ENCODE measurements at places on chromosomes 5 and 9.

- no peak for DNase-seq
These were observed 99.8 kb downstream of the RALGPS1 start for GRCh38 chr9:127014216-127014909.

DNA sequence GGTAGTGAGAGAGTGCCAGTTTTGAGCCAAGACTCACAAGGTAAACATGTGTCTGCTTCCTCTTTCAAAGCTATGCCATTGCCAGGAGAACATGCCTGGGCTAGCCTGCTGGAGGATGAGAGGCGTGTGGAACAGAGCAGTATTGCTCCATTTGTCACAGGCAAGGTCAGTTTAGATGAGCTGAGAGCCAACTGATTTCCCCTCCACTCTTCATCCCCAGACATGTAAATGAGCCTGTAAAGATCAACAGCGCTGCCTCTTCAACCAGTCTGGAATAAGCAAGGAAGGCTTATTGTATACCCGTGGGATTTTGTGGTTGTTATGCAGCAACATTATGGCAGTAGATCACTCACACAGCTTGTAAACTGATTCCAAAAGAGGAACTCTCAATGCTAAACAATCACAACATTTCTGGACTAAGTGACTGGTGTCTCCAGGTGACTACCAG, 8.2 kb upstream of the GDNF start:
- DNase-seq = no peak

DNA sequence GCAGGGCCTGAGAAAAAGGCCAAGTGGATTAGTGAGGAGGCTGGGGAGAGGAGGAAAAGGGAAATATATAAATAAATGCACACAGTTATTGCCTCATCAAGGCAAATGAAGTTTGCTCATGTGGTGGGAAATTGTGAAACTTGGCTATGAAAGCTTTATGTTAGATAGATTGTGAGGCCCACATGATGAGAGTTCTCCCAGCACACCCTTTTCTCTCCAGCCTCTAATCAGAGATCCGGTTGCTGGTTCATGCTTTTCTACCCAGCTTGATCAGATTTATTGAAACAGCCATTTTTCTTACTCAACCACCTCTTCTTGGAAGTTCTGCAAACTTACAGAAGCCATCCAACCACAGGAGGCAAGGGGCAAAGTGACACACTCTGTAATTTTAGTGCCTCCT, 125.8 kb upstream of the KLF4 start:
- no peak for DNase-seq

DNA sequence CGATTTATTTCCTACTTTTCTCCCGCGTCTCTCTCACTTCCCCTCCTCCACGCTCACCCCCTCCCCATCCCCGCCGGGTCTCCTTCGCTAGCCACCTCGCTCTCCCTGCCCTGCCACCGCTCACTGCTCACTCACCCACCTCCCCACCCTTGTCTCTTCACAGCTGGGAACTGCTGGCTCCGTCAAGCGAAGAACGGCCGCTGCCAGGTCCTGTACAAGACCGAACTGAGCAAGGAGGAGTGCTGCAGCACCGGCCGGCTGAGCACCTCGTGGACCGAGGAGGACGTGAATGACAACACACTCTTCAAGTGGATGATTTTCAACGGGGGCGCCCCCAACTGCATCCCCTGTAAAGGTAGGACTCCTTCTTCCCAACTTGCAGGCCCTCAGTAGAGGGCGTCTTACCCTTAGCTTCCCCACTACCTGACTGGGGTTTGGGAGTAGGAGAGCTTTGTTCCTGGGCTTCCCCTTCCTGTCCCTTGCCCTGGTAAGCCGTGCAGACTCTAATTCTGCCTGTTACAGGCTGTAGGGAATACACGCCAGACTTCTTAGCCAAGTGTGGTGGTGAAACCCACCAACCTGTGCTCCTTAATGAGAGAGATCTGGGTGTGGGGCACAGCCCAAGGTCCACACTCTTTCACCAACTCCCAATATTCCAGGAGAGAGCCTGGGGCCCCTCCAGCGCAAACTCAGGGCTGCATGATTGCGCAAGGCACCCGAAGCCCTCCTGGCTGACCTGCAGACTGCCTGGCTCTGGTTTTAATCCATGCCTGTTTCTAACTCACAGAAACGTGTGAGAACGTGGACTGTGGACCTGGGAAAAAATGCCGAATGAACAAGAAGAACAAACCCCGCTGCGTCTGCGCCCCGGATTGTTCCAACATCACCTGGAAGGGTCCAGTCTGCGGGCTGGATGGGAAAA, 2.5 kb downstream of the FST start:
- no peak for DNase-seq

GRCh38 chr5:14665101-14665822, 744 bp downstream of the OTULIN start:
- DNase-seq = no peak

GRCh38 chr9:73761905-73762304, 610.2 kb downstream of the ANXA1 start:
- no peak for DNase-seq

DNA sequence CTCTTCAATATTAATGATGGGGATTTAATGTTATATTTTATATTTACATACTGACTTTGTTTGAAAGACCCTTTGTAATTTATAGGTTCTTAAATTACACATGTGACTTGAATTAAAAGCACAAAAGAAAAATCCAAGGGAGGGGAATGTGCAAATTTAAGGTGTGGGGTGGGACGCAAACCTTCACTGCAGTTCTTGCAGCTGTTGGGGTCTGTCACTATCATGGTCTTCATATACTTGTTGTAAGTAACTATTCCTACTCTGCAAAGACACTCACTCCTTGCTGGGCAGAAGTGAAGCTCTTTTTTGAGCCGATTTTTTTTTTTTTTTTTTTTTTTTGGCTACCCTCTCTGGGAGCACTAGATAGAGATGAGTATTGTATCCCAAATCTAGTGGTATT, 505.3 kb downstream of the ARHGEF28 start:
- no peak for DNase-seq

DNA sequence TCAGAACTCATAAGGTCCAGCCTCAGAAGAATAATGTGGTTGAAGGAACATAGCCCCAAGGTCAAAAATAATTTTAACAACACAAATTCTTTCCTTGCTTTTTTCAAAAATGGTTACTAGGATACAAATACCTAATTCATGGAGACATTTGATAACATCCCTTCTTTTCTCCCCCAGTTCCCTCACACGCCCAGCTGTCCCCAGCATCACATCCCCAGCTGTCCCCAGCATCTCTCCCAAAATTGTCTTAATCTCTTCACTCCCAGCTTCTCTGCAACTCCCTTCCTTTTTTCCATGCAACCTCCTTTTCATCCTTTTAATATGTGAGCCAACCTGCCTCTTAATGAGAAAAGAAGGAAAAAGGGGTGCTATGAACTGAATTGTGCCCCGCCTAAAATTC, 77.8 kb downstream of the FSTL4 start:
- no peak for DNase-seq

- no peak for DNase-seq
These were observed 334.6 kb downstream of the MED10 start for GRCh38 chr5:6043491-6044310.

- DNase-seq = no peak
These were observed 141.0 kb downstream of the AGTPBP1 start for GRCh38 chr9:85600675-85601263.

DNA sequence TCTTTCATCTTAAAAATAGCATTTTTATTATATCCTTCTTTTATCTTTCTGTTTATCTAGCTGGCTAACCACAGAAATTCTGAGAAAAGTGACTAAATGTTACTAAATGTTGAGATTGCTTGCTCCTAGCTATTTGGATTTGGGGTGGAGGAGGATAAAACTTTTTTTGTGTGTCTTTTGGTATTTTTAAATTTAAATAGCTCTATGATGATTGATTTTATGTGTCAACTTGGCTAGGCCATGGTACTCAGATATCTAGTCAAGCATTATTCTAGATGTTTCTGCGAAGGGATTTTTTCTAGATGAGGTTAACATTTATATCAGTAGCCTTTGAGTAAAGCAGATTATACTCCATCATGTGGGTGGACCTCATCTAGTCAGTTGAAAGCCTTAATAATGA, 75.0 kb downstream of the GCNT1 start:
- DNase-seq = no peak

DNA sequence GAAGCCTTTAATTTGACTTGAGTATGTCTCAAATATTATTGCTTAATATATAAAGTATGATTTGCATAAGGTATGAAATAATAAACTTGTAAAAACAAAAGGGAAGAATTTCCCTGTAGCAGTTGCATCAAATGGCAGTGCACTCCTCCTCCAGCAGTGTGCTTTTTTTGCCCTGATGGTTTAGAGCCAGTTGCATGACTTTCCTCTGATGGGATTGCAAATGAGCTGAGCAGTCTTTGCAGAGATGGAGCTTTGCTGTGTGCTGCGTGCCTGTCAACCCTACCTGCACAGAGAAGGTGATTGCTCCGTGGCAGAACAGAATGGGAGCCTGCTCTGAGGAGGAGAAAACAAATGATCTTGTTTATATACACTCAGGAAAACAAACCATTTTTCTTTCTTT, 22.7 kb upstream of the CATSPER3 start:
- no peak for DNase-seq

DNA sequence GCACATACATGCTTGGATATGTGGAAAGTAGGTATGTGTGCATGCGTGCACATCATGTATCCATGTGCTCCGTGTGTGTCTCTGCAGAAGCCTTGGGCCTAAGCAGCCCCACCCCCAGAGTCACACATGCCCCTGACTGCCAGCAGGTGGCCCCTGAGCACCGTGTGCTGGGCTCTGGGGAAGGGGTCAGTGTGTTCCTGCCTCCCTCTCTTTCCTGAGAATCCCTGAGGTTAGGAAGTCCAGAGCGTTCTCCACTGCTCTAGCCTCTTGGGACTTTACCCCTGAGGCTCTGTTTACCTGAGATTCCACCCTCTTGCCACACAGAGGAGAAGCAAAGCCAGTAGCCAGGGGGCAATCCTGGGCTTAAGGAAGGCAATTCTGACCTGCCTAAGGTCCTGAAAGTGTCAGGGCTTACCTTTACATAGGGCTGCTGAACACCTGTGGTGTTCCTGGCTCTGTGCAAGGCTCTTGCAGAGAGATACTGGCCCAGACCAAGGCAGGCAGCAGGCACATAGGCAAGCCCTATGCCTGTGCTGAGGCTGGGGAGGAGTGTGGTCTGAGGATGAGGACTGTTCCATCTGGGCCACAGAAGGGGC, 207.3 kb downstream of the TMEM38B start:
- no peak for DNase-seq

DNA sequence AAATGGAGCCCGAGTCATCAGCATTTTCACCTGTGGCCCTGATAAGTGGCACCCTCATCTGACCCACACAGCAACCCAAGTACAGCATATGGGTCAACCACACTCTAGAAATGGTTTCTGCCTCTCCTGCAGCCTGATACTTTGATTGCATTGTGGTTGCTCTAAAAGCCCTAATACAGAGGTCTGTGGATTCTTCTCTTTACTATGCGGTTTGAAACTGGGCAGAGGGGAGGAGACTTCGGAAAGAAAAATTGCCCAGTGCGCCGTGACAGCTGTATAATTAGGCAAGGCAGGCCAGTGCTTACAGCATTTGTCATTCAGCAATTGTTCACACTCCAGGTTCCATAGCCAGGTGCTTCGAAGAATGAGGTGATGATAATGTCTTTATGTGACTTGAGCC, 361.0 kb downstream of the NFIB start:
- DNase-seq = no peak

GRCh38 chr5:153641183-153641688, 150.8 kb downstream of the GRIA1 start:
- DNase-seq = no peak

- DNase-seq = no peak
These were observed 631.3 kb upstream of the SEMA6A start for GRCh38 chr5:117205894-117206293.

DNA sequence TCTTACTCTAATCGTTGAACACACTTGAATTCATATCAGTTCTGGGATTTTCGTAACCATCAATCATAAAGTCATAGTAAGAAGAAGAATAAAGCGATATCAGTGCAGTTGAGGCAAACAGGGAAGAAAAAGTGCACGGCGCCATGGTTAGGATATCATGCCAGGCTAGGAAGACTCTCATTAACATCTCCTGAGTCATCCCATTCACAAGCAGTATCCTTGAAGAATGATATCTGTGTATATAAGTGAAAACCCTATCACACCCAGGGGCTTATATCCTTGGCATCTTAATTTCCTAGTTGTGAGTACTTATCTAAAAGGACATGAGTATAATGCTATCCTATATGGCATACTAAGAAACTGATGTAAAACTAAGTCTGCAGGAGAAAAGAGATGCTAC, 38.6 kb downstream of the NFIB start:
- DNase-seq = no peak

GRCh38 chr9:137607141-137607857, 1.8 kb downstream of the ARRDC1 start:
- DNase-seq = no peak

DNA sequence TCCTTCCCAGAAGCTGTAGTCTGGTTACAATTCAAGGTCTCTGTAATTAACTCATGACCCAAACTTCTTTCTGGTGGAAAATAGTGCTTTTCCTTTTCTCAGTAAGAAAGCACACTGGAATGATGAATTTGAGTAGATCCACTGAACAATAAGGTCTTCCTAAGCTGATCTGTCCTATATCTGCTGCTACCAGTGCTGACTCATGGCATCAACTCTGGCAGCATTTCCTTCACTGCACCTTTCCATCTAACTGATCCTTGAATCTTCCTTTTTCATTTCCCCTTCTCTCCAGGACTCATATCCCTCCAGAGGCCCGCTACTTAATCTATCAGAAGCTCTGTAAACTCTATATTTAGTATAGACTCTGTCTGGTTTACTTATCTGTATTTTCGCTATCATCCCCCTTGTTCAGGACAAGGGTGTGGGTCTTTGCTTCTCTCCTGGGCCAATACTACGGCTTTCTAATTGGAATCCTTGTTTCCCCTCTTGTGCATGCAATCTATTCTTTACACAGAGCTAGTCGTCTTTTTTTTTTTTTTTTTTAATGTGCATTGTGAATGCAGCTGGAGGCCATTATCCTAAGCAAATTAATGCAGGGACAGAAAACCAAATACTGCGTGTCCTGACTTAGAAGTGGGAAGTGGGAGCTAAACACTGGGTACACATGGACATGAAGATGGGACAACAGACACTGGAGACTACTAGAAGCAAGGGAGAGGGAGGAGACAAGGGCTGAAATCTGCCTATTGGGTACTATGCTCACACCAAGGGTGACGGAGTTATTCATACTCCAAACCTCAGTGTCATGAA, 192.2 kb upstream of the RPS23 start:
- no peak for DNase-seq

- no peak for DNase-seq
These were observed 124.5 kb upstream of the NFIB start for GRCh38 chr9:14438232-14439021.

- no peak for DNase-seq
These were observed 21.8 kb upstream of the CPEB4 start for GRCh38 chr5:173866243-173866857.

DNA sequence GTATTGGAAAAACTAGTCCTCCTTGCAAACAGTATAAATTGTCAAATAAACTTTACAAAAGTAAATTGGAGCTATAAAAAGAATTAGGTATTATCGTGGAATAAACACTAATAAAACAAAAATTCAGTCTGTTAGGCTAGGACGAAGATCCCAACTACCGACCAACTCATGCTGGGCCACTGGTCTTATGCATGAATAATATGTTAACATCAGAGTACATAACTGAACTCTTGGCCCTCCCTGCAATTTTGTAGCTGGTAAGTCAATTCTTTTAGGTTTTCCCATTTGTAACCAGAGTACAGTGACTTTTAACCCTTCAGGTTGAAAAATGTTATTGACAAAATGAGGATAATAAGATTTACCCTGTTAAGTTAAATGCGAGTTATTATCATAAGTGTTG, 428.7 kb downstream of the BNC2 start:
- no peak for DNase-seq

- no peak for DNase-seq
These were observed 90.6 kb downstream of the NLN start for GRCh38 chr5:65812648-65813047.
